Gastrocnemius medialis (tissue), 4 donors: ENCODE measurements at places on chromosomes 6 and 20. TPM values are rescaled to one million over a fixed set of nuclear protein-coding genes. Genes with fewer than 3 reads are reported as not detected.
A peak's percentile ranks its signal among the peaks of the same experiment; 100 is the strongest.

BMP7 gene
- not detected for total RNA-seq

- no peaks in the 10 kb centered on the region for H3K36me3 ChIP-seq
- H3K4me1 ChIP-seq: peaks cover 32% of the 10 kb centered on the region
- H3K27ac ChIP-seq: peak overlapping the region; percentile 88
Measured at GRCh38 chr20:31515775-31516107, 1.5 kb downstream of the HM13 start.

DNA sequence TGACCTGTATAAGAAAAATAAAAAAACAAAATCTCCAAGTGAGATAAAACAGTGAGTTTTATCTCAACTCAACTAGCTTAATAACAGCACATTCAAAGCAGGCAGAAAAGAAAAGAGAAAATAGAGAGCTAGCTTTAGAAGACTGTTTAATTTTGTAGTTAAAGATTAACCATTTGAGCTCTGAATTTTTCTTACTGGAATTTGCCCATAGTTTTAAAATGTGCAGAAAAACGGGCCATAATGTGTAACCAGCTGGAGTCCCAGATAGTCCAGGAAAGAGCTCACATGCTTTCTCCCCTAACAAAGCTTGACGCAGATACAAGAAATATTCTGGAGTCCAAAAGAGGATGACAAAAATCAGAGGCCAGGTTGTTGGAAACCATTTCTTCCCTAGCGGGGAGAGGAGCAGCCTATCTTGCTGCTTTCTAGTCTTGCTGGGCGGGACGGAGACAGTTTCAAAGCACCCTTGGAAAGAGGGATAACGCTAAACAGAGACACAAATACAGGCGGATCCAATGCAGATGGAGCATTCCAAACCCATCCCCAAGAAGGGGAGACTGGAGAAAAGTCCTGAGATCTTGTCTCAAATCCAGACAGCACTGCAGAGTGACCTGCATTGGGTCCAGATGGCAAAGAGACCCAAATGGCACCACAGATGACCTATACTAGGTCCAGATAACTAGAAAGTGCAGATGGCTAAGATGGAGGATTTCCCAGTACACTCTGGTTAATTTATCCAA is 16.1 kb downstream of the TTK start:
- H3K4me3 ChIP-seq: no peak overlapping the region
- no peak for DNase-seq
- H3K27me3 ChIP-seq: no peaks in the 10 kb centered on the region

NR2E1 gene
- not detected for total RNA-seq

DNA sequence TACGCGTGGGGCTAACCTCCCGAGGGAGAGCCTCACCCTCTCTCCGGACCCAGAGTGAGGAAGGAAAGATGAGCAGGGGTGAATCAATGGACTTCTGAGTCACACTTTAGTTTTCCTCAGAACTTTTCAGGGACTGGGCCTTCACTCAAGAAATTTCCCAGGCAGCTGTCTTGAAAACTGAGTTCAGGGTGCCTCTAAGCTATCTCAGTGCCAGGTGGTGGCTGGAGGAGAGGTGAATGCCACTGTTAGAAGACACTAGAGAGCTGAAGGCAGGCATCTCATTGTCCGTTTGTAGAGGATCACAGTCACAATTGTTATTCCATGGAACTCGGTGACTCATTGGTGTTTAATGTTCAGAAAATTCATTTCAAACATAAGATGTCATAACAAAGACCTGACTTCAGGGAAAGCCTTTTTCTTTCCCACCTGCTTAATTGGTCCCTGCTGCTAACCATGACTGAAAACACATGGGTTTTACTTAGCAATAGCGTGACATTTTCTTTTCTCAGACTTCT is 5.3 kb upstream of the SERPINB6 start:
- no peaks in the 10 kb centered on the region for H3K36me3 ChIP-seq
- H3K27me3 ChIP-seq: no peaks in the 10 kb centered on the region
- peak overlapping the region; percentile 21 for H3K27ac ChIP-seq
- no peak overlapping the region for H3K4me3 ChIP-seq
- DNase-seq: no peak

- H3K36me3 ChIP-seq: no peaks in the 10 kb centered on the region
- DNase-seq: no peak
- H3K27me3 ChIP-seq: no peaks in the 10 kb centered on the region
- no peaks in the 10 kb centered on the region for H3K4me1 ChIP-seq
Measured at GRCh38 chr6:15602154-15602553, 60.7 kb downstream of the DTNBP1 start.

DNA sequence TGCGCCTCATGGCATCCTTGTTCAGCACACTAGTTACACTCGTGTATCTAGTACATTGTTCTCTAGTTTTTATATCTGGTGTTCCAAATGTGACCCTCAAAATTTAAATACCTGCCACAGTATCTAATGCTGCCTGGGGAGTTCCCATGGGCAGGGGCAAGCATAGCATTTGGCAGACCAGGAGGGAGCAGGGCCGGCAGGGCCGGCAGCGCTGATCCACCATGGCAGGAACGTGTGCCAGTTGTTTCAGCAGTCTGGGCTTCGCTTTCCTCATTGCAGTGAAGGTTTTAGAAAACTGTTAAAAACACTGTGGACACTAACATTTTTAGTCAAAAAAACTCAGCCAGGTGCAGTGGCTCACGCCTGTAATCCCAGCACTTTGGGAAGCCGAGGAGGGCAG is 19.2 kb downstream of the NANP start:
- no peaks in the 10 kb centered on the region for H3K4me1 ChIP-seq
- DNase-seq: no peak
- no peak overlapping the region for H3K4me3 ChIP-seq
- H3K27ac ChIP-seq: no peak overlapping the region
- no peaks in the 10 kb centered on the region for H3K27me3 ChIP-seq

DNA sequence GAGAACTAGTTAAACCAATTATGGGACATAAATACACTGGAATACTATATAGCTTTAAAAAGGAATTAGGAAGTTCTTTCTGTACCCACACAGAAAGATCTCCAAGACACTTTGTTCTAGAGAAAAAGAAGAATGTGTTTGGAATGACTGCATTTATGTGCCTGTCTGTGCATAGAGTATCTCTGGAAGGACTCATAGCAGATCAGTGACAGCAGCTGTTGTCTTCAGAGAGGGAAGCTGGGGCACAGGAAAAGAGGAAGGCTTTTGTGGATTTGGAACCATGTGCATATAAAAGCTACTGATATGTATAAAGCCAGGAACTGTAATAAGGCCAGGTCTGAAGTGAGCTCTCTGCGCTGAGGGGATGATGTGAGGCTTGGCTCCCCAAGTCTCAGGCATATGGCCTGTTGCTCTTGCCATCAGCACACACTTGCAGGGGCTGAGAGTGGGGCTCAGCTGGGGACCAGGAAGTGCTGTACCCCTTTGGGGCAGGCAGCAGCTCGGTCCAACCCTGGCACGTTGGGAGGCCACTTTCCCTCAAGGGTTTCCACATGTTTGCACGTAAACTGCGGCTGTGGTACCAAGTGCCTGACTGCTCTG is 31.8 kb upstream of the CCDC167 start:
- H3K4me1 ChIP-seq: peaks cover 5% of the 10 kb centered on the region
- H3K27ac ChIP-seq: no peak overlapping the region
- H3K4me3 ChIP-seq: no peak overlapping the region
- DNase-seq: no peak
- no peaks in the 10 kb centered on the region for H3K36me3 ChIP-seq

HNF4A gene
- not detected for total RNA-seq

GRCh38 chr6:128595544-128595943 is 75.1 kb upstream of the PTPRK start:
- DNase-seq: no peak
- H3K27me3 ChIP-seq: no peaks in the 10 kb centered on the region
- no peaks in the 10 kb centered on the region for H3K4me1 ChIP-seq
- no peaks in the 10 kb centered on the region for H3K36me3 ChIP-seq
- H3K27ac ChIP-seq: no peak overlapping the region

DNA sequence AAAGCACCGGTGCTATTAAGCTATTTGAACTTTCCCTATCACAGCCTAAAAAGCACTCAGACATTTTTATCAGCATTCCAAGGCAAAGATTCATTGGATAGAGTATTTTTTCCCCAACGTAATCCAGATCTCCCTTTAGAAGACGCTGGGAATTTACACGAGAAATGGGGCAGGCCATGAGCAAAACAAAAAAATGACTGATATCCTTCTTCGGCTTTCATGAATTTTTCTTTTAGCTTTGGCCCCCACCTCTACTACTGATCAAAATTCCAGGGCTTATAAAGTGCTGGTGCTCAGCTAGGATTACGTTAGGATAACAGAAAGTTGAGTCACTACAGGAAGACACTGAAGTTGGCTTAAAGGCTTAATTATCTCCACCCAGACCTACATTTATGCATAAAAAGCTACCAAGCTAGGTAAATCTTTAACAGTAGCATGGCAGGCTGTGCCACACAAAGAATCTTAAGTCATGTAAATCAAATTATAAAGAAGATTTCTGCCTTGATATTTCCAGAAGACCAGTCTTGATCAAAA is 418.5 kb upstream of the BTBD3 start:
- no peak for DNase-seq
- H3K27me3 ChIP-seq: no peaks in the 10 kb centered on the region
- no peaks in the 10 kb centered on the region for H3K4me1 ChIP-seq
- no peak overlapping the region for H3K4me3 ChIP-seq

GRCh38 chr6:40302856-40303454 is 284.2 kb downstream of the LRFN2 start:
- H3K36me3 ChIP-seq: no peaks in the 10 kb centered on the region
- no peak for DNase-seq
- no peaks in the 10 kb centered on the region for H3K27me3 ChIP-seq
- no peak overlapping the region for H3K4me3 ChIP-seq
- no peaks in the 10 kb centered on the region for H3K4me1 ChIP-seq
- no peak overlapping the region for H3K27ac ChIP-seq

- H3K27ac ChIP-seq: peak overlapping the region; percentile 54
- H3K4me3 ChIP-seq: no peak overlapping the region
- no peak for DNase-seq
- no peaks in the 10 kb centered on the region for H3K27me3 ChIP-seq
- H3K36me3 ChIP-seq: no peaks in the 10 kb centered on the region
Measured at GRCh38 chr20:10640897-10641296, 32.9 kb downstream of the JAG1 start.

EGFL8 gene
- 4.7 TPM for total RNA-seq

DNA sequence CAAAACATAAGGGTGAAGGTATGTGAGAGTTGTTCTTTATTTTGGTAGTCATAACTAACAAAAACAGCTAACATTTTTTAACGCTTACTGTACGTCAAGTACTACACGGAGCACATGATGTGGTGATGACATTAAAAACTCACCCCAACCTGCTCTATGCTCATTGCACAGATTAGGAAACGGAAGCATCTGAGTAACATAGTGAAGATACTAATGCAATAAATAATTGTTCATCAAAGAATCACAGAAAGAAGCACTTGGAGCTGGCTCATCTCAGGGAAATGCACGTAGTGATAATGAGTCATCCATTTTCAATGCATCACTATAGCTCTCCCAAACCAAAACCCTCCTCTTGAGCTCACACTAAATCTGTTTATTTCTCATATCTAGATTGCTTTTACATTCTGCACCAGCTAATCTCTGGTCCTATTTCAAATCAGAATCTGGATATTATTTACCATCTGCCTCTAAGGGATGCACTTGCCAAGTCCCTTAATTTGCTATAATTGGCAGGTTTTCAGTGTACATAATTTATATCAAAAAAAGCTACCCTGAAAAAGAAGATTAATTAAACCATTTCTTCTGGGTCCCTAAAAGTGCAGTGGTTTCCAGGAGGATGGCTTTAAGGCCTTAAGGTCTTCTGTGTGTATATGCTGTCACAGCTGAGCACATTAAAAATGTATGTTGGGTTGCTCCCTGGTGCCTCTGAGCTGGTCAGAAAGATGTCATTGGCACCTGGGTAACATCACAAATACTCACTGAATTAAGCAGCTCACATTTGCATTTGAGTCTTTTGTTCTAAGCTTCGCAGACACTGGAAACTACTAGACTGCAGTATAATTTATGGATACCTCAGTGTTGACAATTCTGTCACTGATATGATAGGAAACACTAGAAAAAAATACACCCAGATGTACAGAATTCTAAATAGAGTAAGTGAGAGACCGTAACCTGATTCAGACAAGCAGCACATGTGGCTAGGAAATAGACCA is 677.4 kb upstream of the CITED2 start:
- H3K4me1 ChIP-seq: no peaks in the 10 kb centered on the region
- H3K27me3 ChIP-seq: no peaks in the 10 kb centered on the region
- no peak for DNase-seq
- H3K36me3 ChIP-seq: no peaks in the 10 kb centered on the region
- H3K27ac ChIP-seq: no peak overlapping the region

DNA sequence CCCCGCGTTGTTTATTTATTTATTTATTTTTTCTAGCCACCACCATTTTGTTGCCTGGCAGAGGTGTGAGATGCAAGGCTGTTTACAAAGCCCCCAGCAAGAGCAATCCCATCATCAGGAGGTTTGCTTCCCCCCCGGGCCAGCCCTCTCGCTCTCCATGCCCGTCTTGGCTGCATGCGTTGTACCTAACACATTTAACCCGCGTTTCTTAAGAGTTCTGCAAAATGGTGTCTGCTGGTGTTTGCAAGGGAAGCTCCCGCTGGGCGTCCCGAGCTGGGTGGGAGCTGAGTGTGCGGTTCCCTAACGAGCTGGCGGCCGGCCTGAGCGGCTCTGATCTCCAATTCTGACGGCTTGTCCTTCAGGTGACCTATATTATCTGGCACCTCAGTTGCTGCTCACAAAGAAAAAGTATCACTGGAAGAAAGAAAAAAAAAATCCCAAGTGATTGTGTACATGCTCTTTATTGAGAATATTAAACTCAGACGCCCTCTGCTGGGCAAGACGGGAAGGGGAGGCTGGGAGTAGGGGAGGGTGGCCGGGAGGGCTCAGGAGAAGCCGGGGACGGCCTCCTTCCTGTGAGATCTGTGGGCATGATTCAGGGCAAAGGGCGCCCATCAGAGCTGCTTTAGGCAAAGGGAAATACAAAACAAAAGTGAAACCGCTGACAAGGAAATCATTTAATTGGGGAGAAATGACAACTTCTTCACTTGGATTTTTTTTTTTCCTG is 154.8 kb downstream of the BCAS1 start:
- H3K4me3 ChIP-seq: peak overlapping the region; percentile 73
- peak; percentile 84 for DNase-seq
- peak overlapping the region; percentile 79 for H3K27ac ChIP-seq
- H3K36me3 ChIP-seq: no peaks in the 10 kb centered on the region
- peaks cover 4% of the 10 kb centered on the region for H3K4me1 ChIP-seq

GRCh38 chr6:119314885-119315272 is 34.7 kb downstream of the MAN1A1 start:
- H3K27me3 ChIP-seq: no peaks in the 10 kb centered on the region
- H3K4me1 ChIP-seq: no peaks in the 10 kb centered on the region

DNA sequence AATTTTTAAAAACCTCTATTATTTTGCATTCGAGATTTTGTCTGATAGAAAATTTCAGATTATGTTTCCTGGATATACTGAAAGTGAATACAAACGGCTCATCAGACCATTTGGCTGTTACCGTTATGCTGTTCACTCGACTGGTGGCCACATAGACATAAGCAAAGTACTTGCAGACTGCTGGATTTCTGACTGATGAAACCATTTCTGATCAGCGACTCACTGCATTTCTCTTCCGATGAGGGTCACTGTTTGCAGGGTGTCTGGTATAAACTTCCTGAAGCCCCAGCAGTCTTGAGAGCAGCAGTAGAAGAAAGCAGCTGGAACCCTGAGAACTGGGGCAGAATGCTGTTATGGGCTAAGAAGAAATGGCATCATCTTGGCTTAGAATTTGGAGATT is 17.7 kb downstream of the SNX9 start:
- peaks cover 52% of the 10 kb centered on the region for H3K4me1 ChIP-seq
- H3K27me3 ChIP-seq: no peaks in the 10 kb centered on the region
- no peak for DNase-seq
- H3K4me3 ChIP-seq: no peak overlapping the region
